Stimulated activated CD4-positive, alpha-beta T cell treated with anti-CD3 and anti-CD28 coated beads, TNF-alpha, amount 100 ng/mL, for 24 hours (primary cell): ENCODE measurements at places on chromosomes 4 and X.

- no peak for DNase-seq
These were observed 11.3 kb downstream of the EVC start for GRCh38 chr4:5722328-5722727.

- DNase-seq = no peak
These were observed 225.0 kb downstream of the QDPR start for GRCh38 chr4:17286752-17287460.

GRCh38 chr4:186449954-186450353 is 105.4 kb downstream of the MTNR1A start:
- no peak for DNase-seq

DNA sequence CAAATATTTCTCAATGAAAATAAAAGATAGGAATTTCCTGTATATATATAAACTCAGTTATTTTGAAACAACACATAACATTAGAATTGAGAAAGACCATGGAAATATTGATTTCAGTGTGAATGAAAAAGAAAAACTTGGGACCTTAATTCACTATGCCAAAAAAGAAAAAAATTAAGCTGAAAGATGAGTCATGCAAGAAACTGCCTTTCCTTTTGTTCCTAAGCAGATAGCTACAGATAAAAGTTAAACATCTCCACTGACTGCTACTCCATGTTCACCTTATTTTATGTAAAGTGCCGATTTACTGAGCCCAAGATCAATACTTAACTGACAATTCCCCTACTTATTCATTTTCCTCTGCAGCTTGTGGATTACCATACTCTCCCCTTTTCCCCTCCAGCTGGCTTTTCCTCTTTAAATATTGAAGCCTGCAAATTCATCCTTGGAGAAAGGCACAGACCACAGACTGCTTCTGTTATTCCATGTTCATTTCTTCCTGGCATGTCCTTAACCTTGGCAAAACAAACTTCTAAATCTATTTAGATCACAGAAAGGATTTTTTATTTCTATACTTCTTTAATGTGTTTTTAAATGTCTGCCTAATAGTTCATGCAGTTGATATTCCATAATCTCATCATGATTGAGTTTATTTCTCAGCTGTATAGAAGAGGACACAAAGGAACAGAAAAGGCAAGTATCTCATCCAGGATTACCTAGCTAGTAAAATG is 40.5 kb upstream of the YTHDC1 start:
- DNase-seq = no peak

GRCh38 chrX:84258708-84259107 is 70.7 kb upstream of the RPS6KA6 start:
- no peak for DNase-seq

DNA sequence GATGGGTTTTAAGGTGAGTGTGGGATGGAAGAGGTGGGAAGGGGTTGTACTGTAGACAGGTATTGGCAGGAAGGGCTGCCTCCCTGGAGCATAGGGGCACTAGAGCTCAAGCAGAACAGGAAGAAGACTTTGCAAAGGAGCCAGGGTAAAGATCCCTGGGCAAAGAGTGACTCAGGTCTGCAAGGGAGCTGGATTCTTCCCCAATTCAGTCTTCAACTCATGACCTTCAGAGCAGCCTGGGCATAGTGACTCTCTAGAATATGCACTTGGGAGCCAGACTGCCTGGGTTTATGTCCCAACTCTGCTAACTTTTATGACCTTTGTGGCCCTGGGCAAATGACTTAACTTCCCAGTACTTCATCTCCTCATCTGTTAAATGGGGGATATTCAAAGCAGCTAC is 4.0 kb downstream of the LONRF3 start:
- no peak for DNase-seq

DNA sequence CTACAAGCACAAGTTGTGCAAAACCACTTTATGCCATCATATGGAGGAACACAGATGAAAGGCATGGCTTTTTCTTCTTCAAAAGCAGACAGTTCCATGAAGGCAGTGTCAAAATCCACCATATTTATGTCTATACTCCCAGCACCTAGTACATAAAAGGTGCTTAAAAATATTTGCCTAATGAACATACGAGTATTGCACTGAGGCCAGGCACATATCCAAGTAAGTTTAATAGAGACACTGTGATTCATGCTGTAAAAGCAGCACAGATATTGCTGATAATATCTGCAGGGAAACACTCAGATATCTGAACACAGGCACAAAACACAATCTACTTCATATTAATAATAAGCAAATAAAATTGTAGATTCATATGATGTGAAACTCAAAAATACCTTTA is 48.1 kb upstream of the CXCL8 start:
- no peak for DNase-seq

GRCh38 chrX:25555521-25555920 is 539.8 kb upstream of the ARX start:
- no peak for DNase-seq

- no peak for DNase-seq
These were observed 93.7 kb upstream of the AP1S2 start for GRCh38 chrX:15948318-15948660.

DNA sequence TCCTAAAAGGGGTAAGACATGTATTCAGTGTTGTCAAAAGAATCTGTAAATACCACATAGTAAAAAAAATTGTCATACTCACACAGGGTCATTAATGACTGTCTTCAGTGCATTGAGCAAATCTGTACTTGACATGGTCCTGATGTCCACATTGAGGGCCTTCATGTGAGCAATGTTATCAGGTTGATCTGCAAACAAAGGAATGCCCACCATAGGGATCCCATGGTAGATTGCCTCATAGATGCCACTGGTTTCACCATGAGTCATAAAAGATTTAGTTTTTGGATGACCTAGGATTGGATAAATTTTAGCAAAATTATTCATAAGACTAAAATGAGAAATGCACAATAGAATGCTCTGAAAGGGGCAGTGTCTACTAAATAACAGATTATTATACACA is 38.1 kb upstream of the UGT2B15 start:
- DNase-seq = no peak
